T follicular helper cell (primary cell): ENCODE measurements at places on chromosomes 13 and 19.

DNA sequence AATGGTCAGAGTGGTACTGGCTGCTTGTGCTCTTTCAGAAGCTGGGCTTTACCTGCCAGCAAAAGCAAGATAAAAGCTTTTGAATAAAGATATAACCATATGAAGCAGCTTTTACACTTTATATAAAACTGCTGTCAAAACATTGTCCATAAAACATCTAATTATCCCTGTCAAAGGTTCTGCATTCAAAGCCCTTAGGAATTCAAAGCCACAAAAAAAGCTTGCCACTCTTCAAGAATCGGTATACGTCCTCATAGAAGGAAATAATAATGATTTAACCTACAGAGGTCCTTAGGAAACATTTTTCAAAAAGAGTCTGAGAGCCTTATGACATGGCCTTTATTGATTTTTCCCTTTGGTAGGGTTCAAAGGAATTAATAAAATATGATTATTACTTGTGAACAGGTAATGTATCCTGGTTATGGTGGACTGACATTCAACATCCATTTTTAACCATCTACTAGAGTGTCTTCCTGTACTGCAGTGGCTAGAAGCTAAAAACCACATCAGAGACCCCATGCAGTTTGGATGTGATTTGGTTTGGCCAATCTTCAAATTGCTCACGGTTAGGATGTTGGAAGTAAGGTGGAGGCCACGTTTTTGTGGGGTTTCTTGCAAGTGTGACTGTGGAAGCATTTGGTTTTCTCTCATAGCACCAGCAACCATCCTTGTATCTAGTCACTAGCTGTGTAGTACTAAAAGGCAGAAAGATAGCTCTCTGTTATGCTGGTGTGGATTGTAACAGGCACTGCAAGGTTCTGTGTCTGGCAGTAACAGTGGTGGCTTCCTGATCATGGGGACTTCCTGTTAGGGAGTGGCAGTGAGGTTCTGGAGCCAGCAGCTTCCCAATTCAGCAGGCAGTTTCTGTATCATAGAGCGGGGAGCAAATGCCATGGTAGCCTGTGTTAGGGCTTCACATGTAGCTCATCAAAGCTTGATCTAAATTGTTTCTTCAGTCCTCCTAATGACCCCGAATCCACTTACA, 441.5 kb downstream of the DIAPH3 start:
- no peak for DNase-seq

GRCh38 chr13:20466371-20466770, 59.3 kb downstream of the CRYL1 start:
- no peak for DNase-seq

DNA sequence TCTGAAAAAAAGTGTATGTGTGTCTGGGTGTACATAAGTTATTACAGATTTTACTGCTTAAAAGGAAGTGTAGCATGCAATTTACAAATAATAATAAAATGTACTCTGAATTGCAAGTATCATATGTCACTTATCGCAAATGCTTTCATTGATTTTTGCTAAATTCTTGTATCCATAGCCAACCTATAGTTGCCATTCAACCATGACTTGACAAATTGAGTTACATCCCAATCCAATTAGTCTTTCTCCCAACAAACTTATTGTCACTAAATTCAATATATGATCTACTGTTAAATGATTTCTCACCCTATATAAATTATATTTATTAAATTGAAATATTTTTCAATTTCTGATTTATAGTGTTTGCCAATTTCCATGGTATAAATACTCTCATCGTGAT, 17.3 kb upstream of the SUPT20H start:
- no peak for DNase-seq

DNA sequence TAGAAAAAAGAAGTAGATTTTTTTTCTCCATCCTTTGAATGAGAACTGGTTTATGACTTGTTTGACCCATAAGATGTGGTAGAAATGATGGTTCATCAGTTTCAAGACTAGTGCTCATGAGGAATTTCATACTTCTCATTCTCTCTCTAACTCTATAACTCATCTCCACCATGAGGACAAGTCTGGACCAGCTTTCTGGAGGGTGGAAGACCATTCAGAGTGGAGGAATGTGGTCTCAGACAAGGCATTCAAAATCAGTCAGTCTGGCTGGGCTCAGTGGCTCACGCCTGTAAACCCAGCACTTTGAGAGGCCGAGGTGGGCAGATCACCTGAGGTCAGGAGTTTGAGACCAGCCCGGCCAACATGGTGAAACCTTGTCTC, 3.5 kb upstream of the EID2 start:
- no peak for DNase-seq

DNA sequence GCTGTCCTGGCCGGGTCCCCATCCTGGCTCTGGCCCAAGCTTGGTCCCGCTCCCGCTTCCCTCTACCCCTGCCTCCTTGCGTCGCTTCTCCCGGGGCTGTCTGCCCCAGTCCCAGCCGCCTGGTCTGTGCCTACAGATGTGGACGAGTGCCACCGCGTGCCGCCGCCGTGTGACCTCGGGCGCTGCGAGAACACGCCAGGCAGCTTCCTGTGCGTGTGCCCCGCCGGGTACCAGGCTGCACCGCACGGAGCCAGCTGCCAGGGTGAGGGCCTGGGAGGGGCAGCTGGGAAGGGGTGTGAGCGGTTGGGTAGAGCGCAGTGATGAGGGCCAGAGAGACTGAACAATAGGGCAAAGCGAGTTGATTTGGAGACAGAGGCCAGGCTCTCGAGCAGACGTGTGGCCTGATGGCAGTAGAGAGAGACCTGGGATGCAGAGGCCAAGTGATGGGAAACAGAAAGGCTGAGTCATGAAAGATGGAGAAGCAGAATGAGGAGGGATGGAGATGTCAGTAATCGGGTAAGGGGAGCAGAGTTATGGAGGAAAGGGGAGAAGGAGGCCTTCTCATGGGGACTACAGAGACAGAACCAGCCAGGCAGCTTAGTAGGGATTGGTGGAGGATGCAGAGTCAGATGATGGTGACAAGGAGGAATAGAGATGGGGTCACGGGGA, 9.4 kb downstream of the LTBP4 start:
- peak; percentile 64 for DNase-seq

- DNase-seq: no peak
These were observed 13.5 kb upstream of the INSR start for GRCh38 chr19:7307590-7308218.

- peak; percentile 46 for DNase-seq
These were observed 1.1 kb upstream of the FXYD3 start for GRCh38 chr19:35114353-35115176.
